ENCODE measurements at places on chromosomes 4 and X. TPM values are rescaled to one million over a fixed set of nuclear protein-coding genes. Genes with fewer than 3 reads are reported as not detected.

Gene NKX3-2
- 0.08 TPM for polyA plus RNA-seq

Gene CLDN34
- polyA plus RNA-seq = not detected

Gene MAB21L2
- polyA plus RNA-seq = not detected

Gene FMR1
- 9.9 TPM for polyA plus RNA-seq

Measured in foreskin keratinocyte (primary cell).